ENCODE measurements at places on chromosomes 11 and 22. TPM values are rescaled to one million over a fixed set of nuclear protein-coding genes. Genes with fewer than 3 reads are reported as not detected.

PAAF1 gene
- total RNA-seq: 9.1 TPM

DNA sequence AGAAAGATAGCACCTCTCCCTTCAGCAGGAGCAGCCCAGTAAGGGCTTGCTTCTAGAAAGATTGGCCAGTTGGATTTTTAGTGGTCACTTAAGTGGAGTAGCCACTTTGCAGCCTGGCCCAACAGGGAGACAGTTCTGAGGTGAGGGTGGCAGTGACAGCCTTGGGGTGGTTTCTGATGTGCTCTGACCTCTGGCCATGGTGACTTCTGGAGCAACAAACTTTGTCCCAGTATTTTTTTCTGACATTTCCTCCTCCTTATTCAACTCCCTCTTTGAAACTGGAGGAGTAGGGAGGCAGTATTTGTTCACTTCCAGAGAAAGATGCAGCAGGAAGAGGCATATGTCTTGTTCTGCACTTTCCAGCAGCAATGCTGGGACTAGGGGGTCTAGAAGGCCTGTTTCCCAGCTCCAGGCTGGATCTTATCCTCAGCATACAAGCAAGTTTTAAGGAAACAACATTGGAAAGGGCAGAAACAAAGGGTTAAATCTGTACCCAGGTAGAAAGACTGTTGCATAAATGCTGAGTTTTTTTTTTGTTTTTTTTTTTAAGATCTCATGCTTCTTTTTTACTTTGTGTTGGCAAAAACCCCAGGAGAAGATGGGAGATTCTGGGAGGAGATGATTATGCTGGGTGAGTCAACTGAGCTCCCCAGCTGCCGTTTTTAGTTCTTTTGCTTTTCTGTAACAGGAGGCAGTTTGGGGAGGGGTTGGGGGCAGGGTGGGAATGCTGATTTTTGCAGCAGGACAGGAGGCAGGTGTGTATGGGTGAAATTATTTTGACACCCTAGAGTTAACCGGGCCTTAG lies 37.2 kb downstream of the RCOR2 start:
- DNase-seq: peak; percentile 93

- DNase-seq: peak; percentile 68
Observed at GRCh38 chr22:37295946-37296345, 13.6 kb downstream of the CYTH4 start.

P2RY6 gene
- total RNA-seq: 0.72 TPM

Measured in osteoblast (primary cell).